ENCODE measurements at places on chromosomes 5 and 9.

DNA sequence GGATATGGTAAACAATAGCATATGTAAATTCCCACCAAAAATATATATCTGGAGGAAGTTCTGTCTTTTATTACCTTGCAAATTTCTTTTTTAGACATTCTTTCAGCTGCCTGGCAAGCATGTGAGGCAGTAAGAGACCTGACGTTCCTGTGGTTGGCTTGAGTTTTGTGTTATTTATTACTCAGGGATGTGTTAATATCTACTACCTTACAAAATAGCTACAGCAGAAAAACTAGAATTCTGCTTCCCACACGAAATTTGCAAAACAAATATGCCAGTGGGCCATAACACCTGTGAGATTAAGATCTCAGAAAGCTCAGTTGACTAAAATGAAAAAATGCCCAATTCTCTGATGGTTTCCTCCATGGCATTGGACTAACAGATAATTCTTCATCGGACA is 274.2 kb downstream of the TMEM167A start:
- DNase-seq, result no peak

- no peak for DNase-seq
Observed at GRCh38 chr9:2153630-2154217, 138.6 kb downstream of the SMARCA2 start.

GRCh38 chr9:124764774-124765438 is 6.2 kb downstream of the NR6A1 start:
- DNase-seq, result no peak

DNA sequence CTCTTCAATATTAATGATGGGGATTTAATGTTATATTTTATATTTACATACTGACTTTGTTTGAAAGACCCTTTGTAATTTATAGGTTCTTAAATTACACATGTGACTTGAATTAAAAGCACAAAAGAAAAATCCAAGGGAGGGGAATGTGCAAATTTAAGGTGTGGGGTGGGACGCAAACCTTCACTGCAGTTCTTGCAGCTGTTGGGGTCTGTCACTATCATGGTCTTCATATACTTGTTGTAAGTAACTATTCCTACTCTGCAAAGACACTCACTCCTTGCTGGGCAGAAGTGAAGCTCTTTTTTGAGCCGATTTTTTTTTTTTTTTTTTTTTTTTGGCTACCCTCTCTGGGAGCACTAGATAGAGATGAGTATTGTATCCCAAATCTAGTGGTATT is 505.3 kb downstream of the ARHGEF28 start:
- DNase-seq, result no peak

- DNase-seq, result no peak
Observed at GRCh38 chr5:332843-333242, 11.3 kb downstream of the AHRR start.

DNA sequence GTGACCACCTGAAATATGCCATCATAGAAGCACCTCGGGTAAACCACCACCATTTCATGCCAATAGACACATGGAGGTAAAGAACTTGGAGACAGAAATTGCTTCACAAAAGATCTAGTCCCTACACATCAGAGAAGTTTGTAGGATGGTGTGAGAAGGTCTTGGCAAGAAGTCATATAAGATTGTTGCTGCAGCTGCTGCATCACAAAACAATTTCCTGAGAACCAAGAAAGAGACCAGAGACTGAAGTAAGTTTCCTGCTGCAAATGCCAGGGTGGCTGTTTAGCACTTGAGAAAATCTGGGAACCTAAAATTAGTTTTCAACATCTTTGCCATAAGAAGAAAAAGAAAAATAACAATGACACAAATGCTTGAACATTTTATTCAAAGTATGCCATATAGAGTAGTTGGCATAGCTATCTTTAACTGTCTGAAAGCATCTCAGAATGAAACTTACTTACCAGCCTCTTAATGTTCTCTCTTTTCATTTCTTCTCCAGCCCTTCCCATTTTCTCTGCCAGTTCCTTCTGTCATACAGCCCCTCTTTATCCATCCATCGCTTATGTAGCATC is 114.3 kb downstream of the KCTD16 start:
- no peak for DNase-seq

- peak; percentile 56 for DNase-seq
Observed at GRCh38 chr5:107486489-107486888, 184.2 kb downstream of the EFNA5 start.

- DNase-seq, result no peak
Observed at GRCh38 chr9:107478805-107479204, 10.8 kb downstream of the KLF4 start.

Measured in NK-92 treated with Interleukin-12 subunit alpha and Interleukin-12 subunit beta, amount 100 ng/mL, for 24 hours (cell line).